ENCODE measurements at places on chromosomes 1 and 21.
A peak's percentile ranks its signal among the peaks of the same experiment; 100 is the strongest.

DNA sequence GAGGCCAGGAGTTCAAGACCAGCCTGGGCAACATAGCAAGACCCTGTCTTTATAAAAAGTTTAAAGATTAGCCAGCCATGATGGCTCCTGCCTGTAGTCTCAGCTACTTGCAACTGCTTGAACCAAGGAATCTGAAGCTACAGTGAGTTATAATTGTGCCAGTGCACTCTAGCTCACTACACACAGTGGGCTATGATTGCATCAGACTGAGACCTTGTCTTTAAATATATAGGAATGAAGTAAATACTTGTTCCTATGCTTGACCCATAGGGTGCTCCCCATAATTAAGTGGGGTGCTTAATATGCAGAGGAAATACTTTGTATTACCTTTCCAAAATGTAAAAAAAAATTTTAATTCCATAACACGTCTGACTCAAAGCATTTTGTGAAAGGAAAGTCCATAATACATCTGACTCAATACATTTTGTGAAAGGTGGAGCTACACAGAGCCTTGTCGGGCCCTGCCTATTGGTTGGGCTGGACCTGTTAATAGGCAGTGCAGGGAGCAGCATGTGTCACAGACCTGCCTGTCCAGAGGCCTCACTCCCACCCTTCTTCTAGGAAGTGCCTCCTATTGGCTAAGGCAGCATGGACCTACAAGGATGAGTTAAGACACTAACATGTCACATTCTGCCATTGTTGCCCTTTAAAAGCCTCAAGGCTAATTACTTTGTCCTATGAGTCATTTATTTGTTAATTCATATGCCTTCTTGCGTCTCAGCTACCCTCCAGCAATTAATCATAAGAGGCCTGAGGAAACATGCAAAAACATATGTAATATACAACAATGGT, 33.6 kb downstream of the CD58 start:
- DNase-seq = no peak

- DNase-seq = no peak
Observed at GRCh38 chr1:9035226-9035625, 9.0 kb upstream of the SLC2A7 start.

- DNase-seq = no peak
Observed at GRCh38 chr1:7516341-7516740, 254.8 kb upstream of the VAMP3 start.

DNA sequence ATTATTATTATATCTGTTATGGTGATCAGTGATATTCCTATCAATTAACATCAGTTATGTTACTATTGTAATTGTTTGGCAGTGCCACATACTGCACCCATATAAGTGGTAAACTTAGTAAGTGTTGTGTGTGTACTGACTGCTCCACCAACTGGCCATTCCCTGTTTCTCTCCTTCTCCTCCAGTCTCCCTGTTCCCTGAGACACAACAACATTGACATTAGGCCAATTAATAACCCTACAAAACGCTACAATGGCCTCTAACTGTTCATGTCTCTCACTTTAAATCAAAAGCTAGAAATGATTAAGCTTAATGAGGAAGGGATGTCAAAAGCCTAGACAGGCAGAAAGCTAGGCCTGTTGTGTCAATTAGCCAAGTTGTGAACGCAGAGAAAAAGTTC, 6.6 kb upstream of the THRAP3 start:
- DNase-seq = no peak

DNA sequence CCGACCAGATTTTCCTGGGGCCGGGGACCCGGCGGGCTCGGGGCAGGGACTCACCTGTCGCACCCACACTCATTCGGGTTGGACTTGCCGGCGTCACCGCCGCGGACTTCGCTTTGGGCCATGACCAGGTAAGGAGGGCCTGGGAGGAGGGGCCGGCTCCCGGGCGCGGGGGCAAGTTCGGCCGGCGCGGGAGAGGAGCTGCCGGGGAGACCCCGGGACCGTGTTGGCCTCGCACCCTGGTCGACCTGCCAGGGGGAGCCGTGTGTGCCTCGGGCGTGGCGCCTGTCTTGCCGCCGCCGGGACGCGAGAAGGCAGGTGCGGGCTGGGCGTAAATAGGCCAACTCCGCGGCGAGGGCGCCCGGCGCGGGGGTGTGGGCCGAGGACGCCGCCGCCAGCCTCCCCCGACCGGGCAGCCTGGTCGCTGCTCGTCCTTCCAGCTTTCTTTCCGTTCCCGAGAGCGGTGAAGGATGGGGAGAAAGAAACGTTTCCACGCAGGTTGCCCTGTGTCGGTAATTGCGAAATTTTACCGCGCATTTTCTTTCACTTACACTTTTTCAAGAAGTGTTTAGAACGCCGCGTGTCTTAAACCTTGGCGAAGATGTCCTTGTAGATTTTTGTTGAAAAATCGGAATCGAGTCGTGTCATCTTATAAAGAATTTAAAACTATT, 558 bp downstream of the USP1 start:
- DNase-seq = no peak

DNA sequence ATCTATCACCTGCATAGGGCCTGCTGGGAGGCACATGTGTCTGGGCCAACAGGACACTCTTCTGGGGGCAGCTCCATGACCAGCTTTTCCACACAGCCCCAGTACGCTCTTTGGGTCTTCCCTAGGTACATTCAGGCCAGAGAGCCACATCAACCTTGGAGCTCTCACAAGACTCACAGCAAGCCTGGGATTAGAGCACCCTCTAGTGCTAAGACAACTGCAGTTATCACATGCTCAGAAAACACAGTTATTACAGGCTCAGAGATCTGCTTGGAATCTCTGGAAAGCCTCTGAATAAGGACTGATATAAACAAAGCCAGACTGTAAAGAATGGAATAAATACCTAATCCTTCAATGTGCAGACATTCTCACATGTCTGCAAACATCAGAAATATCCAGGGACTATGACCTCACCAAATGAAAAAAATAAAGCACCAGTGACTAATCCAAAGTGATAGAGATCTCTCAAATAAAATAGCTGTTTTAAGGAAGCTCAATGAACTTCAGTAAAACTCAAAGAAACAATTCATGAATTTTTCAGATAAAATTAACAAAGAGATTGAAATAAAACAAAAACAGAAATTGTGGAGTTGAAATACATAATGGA, 563.9 kb upstream of the NR5A2 start:
- DNase-seq = no peak

DNA sequence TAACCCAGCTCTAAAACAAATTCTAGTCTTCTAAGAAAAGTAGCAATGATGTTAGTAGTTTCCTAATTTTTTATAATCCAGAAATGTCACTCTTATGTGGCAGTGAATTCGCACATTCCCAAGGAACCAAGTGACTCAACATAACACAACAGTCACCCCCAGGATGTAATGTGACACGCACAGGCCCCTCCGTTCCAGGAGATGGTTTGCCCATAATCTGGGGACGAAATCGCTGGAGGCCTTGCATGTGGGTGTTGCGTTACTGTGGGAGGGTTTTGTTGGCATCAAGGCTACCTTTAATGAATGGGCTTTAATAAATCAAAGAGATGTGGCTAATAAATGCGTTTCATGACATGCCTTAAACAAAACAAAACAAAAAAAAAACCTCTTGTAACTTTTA, 50.9 kb downstream of the EVA1C start:
- DNase-seq = no peak

GRCh38 chr21:14526836-14527695, 19.0 kb downstream of the SAMSN1 start:
- no peak for DNase-seq

- DNase-seq = no peak
Observed at GRCh38 chr1:234598974-234599616, 10.9 kb downstream of the IRF2BP2 start.

DNA sequence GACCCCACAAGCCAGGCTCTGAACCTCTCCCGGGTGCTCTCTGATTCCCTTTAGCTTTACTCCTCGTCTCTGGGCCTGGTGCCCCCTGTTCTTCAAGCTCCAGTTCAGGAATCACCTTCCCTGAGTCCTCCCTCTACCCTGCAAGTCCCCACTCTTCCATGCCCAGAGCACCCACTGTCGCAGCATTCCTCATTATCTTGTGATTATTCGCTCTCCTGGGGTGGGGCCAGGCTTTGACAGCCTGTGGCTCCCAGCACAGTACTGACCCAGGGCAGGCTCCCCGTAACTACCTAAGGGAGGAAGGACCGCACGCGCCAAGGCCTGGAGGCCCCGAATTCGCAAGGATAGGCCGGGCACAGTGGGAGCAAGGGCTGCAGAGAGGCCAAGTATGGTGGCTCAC, 734 bp upstream of the C1orf210 start:
- DNase-seq = peak; percentile 5

DNA sequence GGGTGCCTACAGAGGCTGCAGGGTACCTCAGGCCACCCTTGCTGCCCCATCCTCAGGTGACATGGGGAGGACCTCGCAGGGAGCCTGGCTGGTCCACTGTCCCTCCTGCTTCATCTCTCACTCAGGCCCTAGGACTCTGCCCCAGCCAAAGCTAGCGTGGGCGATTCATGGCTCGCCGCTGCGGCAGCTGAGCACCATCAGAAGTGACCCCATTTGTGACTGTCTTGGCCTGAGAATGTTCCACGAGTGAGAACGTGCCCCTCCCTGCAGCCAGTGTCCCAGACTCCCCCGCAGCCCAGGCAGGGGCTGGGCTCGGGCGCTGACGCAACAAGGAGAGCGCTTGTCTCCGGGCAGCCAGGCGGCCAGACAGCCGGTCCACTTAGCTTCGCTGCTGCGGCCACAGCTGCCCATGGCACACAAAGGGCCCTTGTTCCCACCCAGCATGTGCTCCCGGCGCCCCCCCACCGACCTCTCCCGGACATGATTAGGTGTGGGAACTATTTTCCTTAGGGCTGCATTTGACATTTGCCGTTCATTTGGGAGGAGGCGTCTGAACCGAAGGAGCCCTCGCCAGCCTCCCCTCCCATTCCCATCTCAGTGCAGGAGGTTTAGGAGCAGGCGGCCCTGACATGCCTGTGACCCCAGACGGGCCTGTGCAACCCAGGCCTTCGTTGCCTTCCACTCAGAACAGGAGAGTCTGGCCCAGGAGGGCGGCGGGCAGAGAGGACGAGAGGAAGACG, 19.3 kb upstream of the POFUT2 start:
- DNase-seq = peak; percentile 89

GRCh38 chr1:45512641-45513054, 9.0 kb downstream of the PRDX1 start:
- DNase-seq = no peak

DNA sequence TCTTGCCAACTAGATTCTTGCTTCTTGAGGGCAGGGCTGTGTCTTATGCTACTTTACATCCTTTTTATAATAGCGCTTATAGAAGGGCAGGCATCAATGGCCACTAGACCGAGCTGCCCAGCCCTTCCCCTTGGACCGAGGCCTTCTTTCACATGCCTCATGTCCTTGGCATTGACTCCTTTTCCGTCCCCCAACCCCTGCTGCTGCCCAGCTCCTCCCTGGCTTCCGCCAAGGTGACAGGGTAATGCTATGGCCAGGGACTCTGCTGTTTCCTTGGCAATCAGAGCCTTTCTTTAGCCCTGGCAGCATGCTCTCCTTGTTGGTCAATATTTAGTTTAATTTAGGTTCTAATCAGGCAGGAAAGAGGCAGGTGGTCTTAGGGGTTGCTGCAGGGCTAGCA, 48.2 kb downstream of the DDX20 start:
- DNase-seq = no peak

GRCh38 chr1:16724718-16725438, 15.4 kb upstream of the RNU1-4 start:
- DNase-seq = peak; percentile 13

- DNase-seq = no peak
Observed at GRCh38 chr21:31688603-31689368, 29.3 kb downstream of the SOD1 start.

DNA sequence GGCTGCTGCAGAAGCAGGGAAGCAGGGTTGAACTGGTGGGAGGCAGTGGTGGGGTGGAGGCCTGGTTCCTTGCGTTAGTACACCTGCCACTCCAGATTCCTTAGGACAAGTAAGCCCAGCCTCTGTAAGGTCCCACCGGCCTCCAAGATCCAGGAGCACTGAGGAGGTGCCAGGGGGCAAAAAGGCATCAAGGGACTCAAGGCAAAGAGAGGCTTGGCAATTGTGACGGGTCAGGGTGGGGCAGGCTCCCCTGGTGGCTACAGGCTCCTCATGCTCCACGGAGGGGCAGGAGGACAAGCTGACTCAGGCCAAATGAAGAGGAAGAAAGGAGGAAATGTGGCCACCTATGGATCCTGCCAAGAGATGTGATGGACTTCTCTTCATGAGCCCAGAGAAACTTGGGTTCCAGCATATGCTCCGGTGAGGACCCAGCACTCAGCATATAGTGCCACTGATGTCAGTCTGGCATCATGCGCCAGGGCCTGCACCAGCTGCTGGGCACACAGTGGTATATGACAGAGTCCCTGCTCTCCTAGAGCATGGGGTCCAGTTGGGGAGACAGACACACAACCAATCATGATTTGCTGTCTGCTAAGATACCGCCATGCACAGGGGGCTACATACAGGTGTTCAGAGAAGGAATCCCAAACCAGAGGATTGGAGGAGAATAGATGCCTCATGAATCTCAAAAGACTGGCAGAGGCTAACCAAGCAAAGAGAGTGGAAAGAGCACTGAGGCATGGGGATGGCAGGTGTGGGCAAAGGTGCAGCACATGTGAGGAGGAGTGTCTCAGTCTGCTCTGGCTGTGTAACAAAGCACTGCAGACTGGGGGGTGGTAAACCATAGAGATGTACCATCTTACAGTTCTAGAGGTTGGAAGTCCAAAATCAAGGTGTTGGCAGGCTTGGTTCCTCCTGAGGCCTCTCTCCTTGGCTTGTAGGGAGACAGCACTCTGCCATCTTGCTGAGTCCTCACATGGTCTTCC, 249.7 kb downstream of the RHOU start:
- DNase-seq = no peak

GRCh38 chr1:182671750-182672486, 12.5 kb downstream of the RGS8 start:
- no peak for DNase-seq

- no peak for DNase-seq
Observed at GRCh38 chr1:5970610-5971273, 21.5 kb downstream of the NPHP4 start.

DNA sequence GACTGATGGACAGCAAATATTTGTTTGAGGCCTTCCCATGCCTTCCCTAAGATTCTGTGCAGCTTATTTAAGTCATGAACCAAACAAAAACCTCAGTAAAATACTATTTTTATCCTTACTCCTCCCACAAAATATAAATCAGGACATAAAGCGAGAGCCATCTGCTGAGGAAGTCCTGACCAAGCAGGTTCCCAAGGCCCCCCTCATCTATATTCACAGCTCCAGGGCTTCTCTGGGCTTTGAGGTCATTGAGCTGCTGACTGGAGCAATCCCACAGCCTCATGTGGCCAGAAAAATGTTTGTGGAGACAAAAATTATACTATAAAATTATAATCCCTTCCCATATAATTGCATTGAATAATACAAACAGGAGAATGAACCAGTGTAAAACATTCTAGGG, 846.2 kb downstream of the ADGRL2 start:
- no peak for DNase-seq

DNA sequence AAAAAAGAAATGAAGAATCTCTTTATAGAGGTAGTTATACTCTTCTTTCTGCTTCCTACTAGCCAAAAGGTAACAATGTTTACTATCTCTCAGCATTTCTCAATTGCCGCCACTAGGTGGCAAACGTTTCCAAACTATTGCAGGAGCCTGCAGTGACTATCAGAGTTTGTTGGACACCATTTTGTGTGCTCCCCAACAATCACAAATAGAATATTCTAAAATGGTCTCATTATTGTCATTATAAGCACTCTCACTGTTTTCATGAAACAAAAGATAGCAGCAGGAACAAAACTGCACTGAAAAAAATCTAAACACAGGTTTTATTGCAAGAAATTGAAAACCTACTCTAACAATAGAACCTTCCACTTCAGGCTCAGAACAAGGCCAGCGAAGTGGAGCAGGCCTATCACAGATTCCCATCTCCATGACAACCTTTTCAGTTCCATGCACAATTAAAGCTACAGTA, 83.9 kb upstream of the PLPPR4 start:
- peak; percentile 78 for DNase-seq

- DNase-seq = no peak
Observed at GRCh38 chr1:194495434-194495833, 1309.0 kb upstream of the B3GALT2 start.
